ENCODE measurements at places on chromosomes 16 and 17.

DNA sequence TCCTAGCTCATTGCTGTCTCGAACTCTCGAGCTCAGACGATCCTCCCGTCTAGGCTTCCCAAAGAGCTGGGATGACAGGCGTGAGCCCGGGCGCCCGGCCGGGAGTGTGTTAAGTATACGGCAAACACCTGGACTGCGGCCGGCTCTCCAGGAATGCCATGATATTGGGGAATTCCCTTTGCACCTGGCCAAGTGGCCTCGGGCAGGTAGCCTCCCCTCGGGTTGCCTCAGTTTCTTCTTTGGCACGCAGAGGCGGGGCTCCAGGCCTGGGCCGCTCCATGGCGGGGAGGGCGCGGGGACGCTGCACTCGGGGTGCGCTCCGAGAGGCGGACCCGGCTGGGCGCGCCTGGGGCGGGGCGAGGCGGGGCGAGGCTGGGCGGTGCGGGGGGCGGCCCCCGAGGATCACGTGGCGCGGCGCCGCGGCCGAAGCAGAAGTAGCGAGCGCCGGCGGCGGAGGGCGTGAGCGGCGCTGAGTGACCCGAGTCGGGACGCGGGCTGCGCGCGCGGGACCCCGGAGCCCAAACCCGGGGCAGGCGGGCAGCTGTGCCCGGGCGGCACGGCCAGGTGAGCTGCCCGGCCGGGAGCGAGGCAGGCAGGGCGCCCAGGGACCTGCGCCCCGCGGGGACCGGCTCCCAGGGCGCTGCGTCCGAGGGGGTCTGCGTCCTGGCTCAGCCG, at the start of gene PLCG2:
TSS of gene PLCG2 (plus strand) at position 431 of the 675 bp plus-strand sequence. CDS start 6,699 bp downstream, outside the sequence.
- no peak for DNase-seq

- DNase-seq, result no peak
Measured at GRCh38 chr17:73211745-73212144, 18.9 kb downstream of the COG1 start.

GRCh38 chr17:64345689-64346376, 44.8 kb downstream of the PECAM1 start:
- DNase-seq, result no peak

- DNase-seq, result no peak
Measured at GRCh38 chr16:31213877-31214707, at the start of gene TRIM72. Gene TRIM72 (plus strand): TSS chr16:31214119. CDS start chr16:31214739, 620 bp downstream.

DNA sequence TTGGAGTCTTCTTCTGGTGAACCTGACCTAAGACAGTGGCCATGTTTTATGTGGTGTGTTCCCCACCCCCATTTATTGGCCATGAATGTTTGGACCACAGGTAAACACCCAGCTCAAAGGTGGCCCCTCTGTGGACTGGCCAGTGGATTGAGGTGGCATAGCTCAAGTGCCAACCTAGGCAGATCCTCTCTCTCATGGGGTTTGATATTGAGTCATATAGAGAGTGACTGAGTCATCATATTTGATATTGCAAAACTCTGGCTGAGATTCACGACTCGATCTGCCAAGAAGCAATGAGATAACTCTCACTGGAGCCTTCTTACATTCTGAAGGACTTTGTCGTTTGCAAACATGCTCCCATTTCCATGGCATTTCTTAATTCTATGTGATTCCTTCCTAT, 10.5 kb upstream of the TEKT3 start:
- DNase-seq, result no peak

DNA sequence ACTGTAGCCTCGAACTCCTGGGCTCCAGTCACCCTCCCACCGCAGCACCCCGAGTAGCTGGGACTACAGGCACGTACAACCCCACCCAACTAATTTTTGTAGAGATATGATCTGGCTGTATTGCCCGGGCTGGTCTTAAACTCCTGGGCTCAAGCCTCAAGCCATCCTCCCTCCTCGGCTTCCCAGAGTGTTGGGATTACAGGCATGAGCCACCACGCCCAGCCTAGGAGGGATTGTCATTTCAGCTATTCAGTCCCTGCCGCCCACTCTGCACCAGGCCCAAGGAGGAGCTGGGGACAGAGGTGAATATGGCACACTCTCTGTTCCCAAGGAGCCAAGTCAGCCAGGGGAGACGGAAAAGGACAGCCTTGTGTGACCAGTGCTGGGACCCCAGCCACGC, 256.2 kb downstream of the PARN start:
- no peak for DNase-seq

- DNase-seq, result no peak
Measured at GRCh38 chr17:19309701-19310100, 52.8 kb downstream of the B9D1 start.

GRCh38 chr17:21210411-21211076, 3.4 kb downstream of the TMEM11 start:
- no peak for DNase-seq

GRCh38 chr16:4303973-4304372, 11.9 kb upstream of the GLIS2 start:
- DNase-seq, result no peak

DNA sequence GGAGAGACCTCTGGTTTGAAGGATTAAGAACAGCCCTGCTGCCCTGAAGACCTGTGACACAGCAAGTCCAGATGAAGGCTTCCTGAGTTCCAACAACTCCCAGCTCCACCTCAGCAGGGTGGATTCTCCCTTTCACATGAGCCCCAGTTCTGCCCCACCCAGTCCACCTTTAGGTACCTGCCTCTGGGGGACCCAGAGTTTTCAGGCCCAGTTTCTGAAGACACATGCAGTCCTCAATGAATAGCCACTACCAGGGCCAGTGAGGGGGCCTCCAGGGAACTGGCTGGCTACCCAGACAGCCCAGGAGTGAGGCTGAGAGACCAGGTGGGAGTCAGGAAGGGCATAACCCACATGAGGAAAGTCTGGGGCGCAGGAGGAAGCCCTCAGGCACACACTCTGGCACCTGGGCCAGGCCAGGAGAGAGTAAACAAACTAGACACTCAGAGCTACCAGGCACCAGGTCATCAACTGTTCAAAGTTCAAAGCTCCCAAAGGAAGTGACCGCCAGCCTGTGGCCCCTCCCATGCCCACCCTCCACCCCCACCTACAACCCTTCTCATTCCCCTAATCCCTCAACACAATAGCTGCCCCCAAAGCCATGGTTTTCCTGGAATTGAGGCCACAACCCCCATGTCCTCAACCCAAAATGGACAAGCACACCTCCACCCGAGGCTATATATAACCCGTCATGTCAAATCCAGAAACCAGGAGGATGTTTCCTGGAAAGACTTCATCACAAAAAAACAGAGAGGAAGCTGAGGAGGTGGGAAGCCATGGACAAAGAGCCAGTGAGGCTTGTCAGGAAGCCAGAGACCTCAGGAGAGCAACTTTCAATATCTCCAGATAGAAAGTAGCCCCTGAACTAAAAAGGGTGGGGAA, 2.1 kb downstream of the MYO18A start:
- DNase-seq, result no peak

GRCh38 chr16:24349320-24349719, 93.2 kb downstream of the CACNG3 start:
- DNase-seq, result no peak

GRCh38 chr16:28569021-28569420, 15.3 kb downstream of the SGF29 start:
- DNase-seq, result no peak

- DNase-seq, result no peak
Measured at GRCh38 chr16:68338326-68339119, 27.7 kb downstream of the PRMT7 start.

DNA sequence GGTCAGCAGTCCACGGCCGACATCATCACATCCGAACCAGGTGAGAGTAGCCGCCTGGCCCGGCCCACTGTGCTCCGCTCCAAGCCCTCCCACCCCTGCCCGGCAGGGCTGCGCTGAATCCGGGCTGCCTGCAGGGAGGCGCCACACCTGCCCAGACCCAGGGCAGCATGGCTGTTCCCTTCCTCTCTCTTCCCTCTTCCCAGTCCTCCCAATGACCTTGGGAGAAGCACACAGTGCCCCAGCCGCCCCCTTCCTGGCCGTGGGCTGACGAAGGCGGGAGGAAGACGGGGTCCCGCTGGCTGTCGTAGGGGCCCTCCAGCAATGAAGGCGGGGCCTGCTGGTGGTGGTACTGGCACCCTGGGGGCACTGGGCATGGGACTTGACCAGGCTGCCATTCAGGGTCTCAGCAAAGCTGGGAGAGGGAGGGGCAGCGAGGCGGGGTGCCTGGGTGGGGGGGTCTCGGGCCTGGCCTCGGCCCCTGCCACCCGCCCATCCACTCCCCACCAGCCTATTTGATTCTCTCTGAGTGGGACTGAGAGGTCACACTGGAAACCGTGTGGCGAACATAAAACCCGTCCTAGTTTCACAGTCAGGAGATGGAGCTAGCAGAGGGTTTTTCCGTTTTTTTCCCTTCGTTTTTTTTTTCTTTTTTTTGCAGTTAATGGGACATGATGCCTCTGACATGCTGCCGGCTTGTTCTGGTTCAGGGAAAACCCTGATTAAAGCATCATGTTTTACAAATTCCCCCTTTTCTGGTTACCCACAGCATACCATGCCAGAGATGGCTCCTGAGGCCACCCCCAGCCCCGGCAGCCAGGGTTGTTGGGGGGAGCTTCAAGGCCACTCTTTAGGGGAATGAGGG, 50.6 kb downstream of the BAHCC1 start:
- no peak for DNase-seq

- DNase-seq, result no peak
Measured at GRCh38 chr16:89017543-89018281, 40.7 kb upstream of the CBFA2T3 start.

- DNase-seq, result no peak
Measured at GRCh38 chr16:23865853-23866252, 30.1 kb downstream of the PRKCB start.

- no peak for DNase-seq
Measured at GRCh38 chr17:73586921-73587602, 57.2 kb downstream of the SDK2 start.

DNA sequence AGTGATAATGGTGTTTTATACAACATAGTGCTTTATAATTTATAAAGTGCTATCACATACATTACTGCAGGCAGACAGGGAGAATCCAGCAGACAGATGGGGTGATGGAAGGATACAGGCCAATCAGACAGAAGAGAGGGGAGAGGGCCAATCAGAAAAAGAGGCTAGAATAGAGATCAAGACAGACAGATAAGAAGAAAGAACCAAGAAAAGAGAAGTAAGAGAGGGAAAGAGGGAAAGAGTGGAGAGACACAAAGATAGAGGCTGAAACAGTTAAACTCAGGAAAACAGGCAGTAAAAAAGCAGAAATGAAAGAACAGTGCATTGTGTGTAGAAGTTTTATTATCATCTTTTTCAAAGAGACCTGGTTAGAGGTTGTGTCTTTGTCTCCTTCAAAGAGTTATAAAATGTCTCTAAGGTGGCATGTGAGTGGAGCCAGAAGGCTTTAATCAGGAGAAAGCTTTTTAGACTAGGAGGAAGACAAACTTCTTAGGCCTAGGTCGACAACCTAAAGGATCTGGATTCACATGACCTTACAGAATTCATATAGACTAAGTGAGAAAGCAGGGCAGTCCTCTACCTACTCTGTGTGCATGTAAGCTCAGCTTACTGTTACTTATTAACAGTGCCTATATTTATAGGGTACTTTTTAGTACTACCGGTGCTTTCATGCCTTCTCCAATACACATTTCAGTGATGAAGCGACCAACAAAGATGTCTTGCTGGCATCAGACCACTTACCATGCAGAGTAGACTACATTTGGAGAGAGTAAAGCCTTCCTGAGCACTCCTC, 8.3 kb upstream of the CHD3 start:
- DNase-seq, result no peak

- DNase-seq, result no peak
Measured at GRCh38 chr17:1605681-1606351, 22.8 kb downstream of the SLC43A2 start.

GRCh38 chr17:862582-862981, 80.4 kb downstream of the MRM3 start:
- DNase-seq, result no peak

- DNase-seq, result no peak
Measured at GRCh38 chr17:70049801-70050591, 25.0 kb upstream of the KCNJ16 start.

- DNase-seq, result no peak
Measured at GRCh38 chr17:36055921-36056520, 8.1 kb upstream of the CCL18 start.

GRCh38 chr16:65365732-65366715, 244.2 kb upstream of the CDH11 start:
- DNase-seq, result no peak

DNA sequence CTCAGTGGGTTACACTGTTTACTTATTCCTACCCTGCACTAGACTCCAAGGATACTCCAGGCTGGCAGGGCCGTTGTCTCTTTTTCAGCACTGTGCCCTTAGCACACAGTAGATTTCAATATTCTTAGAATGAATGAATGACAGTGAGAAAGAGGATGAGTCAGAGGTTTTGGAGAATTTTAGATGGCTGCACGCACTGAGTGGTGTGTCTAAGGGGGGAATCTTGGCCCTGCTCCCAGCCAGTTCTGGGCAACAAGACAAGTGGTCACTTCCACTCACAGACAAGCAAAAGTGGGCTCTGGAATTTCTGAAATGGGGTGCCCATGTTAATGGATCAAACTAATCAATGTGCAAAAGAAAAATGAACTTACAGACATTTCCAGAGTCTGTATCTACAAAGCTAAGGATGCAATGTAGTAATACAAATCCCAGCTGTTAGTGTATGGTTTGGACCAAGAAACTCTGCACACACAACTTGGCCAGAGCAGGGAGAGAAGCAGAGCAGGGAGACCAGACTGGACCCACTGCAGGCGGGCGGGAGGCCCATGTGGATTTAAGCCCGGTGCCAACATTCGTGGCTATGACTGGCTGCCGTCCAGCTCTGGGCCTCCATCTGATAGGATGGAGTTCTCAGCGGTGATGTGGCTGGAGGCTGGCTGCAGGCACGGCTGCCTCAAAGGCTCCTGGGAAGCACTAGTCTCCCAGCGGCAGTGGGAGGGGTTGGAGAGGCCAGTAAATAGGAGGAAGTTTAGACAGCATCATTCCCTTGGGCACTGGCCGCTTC, 95.6 kb upstream of the CDYL2 start:
- DNase-seq, result no peak

GRCh38 chr17:36657763-36658490, 56.5 kb downstream of the MRM1 start:
- no peak for DNase-seq

DNA sequence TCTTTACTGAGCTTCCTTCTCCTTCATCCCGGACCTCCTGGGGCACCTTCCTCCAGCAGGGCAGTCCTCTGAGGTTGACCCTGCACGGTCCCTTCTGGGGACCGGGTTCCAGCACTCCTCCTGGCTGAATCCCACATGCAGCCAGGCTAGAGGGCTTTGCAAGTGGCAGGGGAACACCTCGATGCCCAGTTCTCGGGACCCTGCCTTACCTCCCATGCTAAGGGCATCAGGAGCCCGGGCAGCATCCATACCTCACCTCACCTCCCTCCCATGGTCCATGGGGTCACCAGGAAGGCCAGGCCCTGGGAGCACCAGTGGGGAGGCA, 81.1 kb downstream of the NT5M start:
- DNase-seq, result no peak

DNA sequence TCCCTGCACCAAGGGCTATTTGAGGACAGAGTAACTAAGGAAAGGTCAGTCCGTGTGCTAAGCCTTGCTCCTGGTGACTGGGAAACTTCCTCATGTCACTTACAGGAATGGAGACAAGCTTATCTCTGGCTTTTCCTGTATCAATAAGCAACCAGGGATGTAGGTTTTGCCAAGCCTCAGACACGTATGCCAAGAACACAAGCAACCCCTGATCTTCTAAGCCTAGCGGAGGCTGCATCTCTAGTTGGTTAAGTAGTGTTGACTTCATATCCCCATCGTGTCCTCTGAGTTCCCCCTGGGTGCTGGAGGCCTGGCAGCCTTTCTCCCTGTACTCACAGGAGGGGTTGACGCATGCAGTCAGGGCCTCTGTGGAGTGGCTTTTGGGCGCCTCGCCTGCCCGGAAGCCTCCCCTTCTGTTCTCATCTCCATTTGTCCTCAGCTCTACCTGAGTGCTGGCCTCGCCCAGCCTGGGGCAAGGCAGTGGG, 1.4 kb upstream of the C1QTNF1 start:
- no peak for DNase-seq

- DNase-seq, result no peak
Measured at GRCh38 chr16:85667261-85667660, 21.5 kb downstream of the GINS2 start.
